Smooth muscle cell of the coronary artery (primary cell): ENCODE measurements at places on chromosomes 2 and 18. TPM values are rescaled to one million over a fixed set of nuclear protein-coding genes. Genes with fewer than 3 reads are reported as not detected.

ABCB11 gene
- not detected in 2 replicates for total RNA-seq

GCG gene
- not detected in 2 replicates for total RNA-seq

RASGRP3 gene
- 2.9 and 4.1 TPM in 2 replicates for total RNA-seq

ADCYAP1 gene
- total RNA-seq = under 0.01 TPM in 1 of 2 replicates, not detected in the other

ACVR1 gene
- 12.9 and 22.7 TPM in 2 replicates for total RNA-seq
